Activated T-helper 1 cell treated with anti-CD3 and anti-CD28 coated beads, Interleukin-12 subunit alpha, Interleukin-12 subunit beta, Interleukin-2, Interleukin-4 antibody, amounts not matched to agents 30 ng/mL and 10 ng/mL and 1 ng/mL, durations not matched to agents 14 hours and 24 hours and 36 hours (primary cell): ENCODE measurements at places on chromosomes 11 and 22.

GRCh38 chr11:116931206-116931953 lies 94.0 kb upstream of the APOA1 start:
- DNase-seq: peak; percentile 41
- peak overlapping the region; percentile 74 for H3K4me3 ChIP-seq
- peak overlapping the region; percentile 90 for H3K27ac ChIP-seq
- peaks cover 18% of the 10 kb centered on the region for H3K36me3 ChIP-seq

- no peak overlapping the region for H3K27ac ChIP-seq
- peaks cover 11% of the 10 kb centered on the region for H3K27me3 ChIP-seq
- H3K4me1 ChIP-seq: no peaks in the 10 kb centered on the region
- no peak for DNase-seq
- no peaks in the 10 kb centered on the region for H3K36me3 ChIP-seq
Observed at GRCh38 chr11:123718063-123718462, 23.4 kb downstream of the ZNF202 start.

GRCh38 chr11:58958500-58958899 lies 19.2 kb downstream of the GLYATL1 start:
- DNase-seq: no peak
- no peaks in the 10 kb centered on the region for H3K36me3 ChIP-seq
- peaks cover 3% of the 10 kb centered on the region for H3K27me3 ChIP-seq
- no peak overlapping the region for H3K27ac ChIP-seq
- H3K4me3 ChIP-seq: no peak overlapping the region
- peaks cover 5% of the 10 kb centered on the region for H3K4me1 ChIP-seq

DNA sequence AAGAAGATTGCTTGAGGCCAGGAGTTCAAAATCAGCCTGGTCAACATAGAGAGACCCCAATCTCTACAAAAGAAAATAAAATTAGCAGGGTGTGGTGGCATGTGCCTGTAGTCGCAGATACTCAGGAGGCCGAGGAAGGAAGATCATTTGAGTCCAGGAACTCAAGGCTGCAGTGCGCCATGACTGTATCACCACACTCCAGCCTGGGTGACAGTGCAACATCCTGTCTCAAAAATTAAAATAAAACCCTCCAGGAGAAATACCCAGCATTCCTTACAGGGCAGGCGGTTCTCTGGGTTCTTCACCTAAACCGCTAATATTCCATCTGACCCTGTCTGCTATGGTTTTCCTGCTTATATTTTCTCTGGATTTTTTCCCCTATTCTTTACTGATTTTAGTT lies 13.5 kb downstream of the TCF20 start:
- no peak overlapping the region for H3K4me3 ChIP-seq
- H3K4me1 ChIP-seq: peaks cover 56% of the 10 kb centered on the region

DNA sequence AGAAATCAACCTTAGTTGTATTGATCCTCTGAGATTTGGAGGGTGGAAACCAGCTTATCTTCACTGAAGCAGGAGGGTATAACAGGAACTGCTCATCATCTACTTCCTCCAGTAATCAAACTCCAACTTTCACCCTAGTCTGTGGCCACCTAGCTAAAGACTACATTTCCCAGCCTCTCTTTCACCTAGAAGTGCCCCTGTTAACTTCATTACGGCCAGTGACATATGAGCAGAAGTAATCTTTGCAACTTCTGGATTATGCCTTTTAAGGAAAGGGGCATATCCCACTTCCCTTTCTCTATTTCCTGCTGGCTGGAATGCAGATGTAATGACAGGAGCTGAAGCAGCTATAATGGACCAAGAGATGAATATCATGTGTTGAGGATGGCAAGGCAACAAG lies 7.6 kb upstream of the VPS37C start:
- no peak for DNase-seq
- peaks cover 6% of the 10 kb centered on the region for H3K36me3 ChIP-seq

DNA sequence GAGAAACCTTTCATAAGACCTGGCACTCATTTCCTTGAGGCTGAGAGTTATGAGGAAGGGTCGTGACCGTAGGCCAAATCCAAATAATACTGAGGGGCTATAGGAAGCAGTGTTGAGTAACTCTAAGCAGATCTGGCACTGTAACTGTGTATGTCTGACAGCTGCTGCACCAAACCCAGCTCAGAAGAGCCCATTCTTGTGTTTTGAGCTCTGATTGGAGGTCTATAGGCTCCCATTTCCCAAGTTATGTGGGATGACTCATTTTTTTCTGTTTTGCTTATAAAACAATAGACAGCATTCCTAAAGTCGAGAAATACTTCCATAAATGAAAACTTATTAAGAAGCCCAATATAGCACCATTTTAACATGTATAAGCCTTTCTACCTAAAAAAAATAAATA lies 645.8 kb downstream of the DLG2 start:
- no peak overlapping the region for H3K4me3 ChIP-seq
- no peaks in the 10 kb centered on the region for H3K4me1 ChIP-seq
- H3K36me3 ChIP-seq: no peaks in the 10 kb centered on the region
- H3K27ac ChIP-seq: no peak overlapping the region
- H3K27me3 ChIP-seq: no peaks in the 10 kb centered on the region

DNA sequence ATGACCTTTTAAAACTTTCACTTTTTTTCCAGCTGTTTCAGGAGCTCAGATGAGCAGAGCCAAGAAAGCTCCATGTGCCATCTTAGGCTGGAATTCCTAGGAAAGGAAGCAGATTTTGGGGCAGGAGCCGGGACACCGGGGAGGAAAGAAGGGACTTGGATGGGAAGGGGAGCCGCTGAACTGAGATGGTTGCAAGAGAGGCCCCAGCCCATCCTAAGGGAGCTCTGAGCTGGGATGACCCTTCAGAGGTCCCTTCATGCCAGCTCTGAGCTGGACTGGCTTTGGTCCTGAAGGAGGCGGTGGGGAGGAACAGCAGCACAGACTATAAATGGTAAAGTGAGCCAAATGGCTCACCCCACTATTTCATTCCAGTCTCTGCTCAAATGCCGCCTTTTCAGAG lies 55.2 kb upstream of the SLC22A12 start:
- no peaks in the 10 kb centered on the region for H3K36me3 ChIP-seq
- no peak overlapping the region for H3K27ac ChIP-seq
- peaks cover 24% of the 10 kb centered on the region for H3K27me3 ChIP-seq
- no peak overlapping the region for H3K4me3 ChIP-seq
- H3K4me1 ChIP-seq: no peaks in the 10 kb centered on the region

GRCh38 chr11:80163011-80163410 lies 722.2 kb upstream of the TENM4 start:
- no peak overlapping the region for H3K4me3 ChIP-seq
- no peaks in the 10 kb centered on the region for H3K27me3 ChIP-seq

DNA sequence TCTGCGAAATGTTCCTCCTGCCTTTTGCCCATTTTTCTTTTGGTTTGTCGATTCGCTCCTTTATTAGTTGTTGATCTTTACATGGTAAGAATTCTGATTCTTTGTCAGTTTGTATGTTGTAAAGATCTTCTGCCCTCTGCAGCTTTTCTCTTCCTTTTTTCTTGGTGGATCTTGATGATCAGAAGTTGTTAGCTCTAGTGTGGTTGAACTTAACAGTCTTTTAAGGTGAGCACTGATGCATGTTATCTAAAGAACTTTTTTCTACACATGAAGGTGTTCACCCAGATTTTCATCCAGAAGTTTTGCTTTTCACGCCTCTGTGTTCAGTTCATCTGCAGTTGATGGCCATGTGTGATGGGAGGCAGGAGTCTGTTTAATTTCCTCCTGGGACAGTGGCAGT lies 133.7 kb downstream of the TBC1D22A start:
- peaks cover 21% of the 10 kb centered on the region for H3K36me3 ChIP-seq
- no peaks in the 10 kb centered on the region for H3K4me1 ChIP-seq

DNA sequence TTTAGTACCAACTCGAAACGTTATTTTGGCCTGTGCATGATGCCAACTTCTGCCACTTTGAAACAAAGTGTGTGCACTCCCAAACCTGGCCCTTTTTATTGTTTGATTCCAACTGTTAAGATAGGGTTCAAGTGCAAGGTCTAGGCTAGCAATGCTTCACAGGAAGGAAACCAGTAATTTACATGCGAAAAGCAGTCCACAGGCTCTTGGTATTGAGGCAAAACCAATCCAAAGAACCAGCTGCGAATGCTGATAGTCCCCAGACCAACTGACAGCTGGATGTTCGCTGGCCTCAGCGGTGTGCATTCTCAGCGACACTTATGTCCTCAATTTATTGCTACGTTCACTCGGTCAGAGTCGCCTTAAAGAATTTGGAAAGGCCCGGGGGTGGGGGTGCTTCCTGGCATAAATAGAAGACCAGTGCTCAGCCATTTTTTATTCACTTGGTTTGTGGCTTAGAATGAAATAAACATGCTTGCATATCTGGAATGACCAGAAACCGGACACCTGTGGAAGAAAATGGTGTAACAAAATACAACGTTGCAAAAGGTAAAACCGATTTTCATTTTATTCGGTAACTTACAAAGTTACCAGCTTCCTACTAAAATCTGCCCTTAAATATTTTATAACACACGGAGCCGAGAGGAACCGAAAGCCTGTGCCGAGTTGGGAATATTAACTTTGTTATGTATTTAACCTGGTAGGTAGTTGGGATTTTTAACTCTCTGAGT lies 1.6 kb downstream of the CPT1A start:
- H3K27ac ChIP-seq: peak overlapping the region; percentile 73
- H3K4me3 ChIP-seq: peak overlapping the region; percentile 70
- peaks cover 50% of the 10 kb centered on the region for H3K4me1 ChIP-seq
- H3K27me3 ChIP-seq: peaks cover 10% of the 10 kb centered on the region
- H3K36me3 ChIP-seq: peaks cover 2% of the 10 kb centered on the region
- no peak for DNase-seq

DNA sequence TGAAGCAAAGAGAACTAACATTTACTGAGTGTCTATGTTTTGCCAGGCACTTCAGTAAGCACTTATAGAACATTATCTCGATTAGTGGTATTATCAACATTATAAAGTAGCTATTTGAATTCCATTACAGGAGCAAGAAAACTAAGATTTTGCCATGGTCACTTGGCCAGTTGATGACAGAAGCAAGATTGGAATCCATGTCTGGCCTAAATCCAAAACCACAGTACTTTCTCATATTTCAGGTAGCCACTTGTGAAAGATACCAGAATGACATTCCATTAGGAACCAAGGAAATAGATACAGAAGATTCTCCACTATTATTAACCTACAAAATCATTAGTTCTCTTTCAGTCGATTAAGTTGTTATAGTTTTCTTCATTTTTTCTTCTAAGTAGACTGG lies 691.0 kb upstream of the API5 start:
- no peak for DNase-seq
- no peaks in the 10 kb centered on the region for H3K36me3 ChIP-seq
- no peaks in the 10 kb centered on the region for H3K4me1 ChIP-seq
- no peak overlapping the region for H3K4me3 ChIP-seq
- no peak overlapping the region for H3K27ac ChIP-seq

DNA sequence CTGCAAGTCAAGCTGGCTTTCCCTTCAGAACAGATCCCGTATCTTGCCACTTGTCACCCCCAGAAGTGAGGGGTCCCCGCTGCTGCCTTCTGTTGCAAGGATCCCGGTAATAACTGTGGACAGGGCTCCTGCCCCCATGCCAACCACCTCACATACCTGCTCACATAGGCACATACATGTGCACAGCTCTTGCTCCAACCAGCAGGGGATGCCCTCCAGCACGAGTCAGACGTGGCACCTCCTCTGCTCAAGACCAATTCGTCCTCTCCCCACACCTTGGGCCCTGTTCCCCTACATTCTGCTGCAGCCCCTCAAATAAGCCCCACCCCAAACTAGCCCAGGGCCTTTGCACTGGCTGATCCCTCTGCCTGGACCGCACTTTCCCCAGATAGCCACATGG lies 163.3 kb downstream of the CRYBB2 start:
- peaks cover 32% of the 10 kb centered on the region for H3K4me1 ChIP-seq
- no peak overlapping the region for H3K4me3 ChIP-seq
- H3K27ac ChIP-seq: no peak overlapping the region
- DNase-seq: no peak

GRCh38 chr11:105673089-105673488 lies 63.2 kb downstream of the GRIA4 start:
- H3K27me3 ChIP-seq: no peaks in the 10 kb centered on the region
- DNase-seq: no peak
- no peak overlapping the region for H3K4me3 ChIP-seq
- no peak overlapping the region for H3K27ac ChIP-seq
- no peaks in the 10 kb centered on the region for H3K36me3 ChIP-seq

DNA sequence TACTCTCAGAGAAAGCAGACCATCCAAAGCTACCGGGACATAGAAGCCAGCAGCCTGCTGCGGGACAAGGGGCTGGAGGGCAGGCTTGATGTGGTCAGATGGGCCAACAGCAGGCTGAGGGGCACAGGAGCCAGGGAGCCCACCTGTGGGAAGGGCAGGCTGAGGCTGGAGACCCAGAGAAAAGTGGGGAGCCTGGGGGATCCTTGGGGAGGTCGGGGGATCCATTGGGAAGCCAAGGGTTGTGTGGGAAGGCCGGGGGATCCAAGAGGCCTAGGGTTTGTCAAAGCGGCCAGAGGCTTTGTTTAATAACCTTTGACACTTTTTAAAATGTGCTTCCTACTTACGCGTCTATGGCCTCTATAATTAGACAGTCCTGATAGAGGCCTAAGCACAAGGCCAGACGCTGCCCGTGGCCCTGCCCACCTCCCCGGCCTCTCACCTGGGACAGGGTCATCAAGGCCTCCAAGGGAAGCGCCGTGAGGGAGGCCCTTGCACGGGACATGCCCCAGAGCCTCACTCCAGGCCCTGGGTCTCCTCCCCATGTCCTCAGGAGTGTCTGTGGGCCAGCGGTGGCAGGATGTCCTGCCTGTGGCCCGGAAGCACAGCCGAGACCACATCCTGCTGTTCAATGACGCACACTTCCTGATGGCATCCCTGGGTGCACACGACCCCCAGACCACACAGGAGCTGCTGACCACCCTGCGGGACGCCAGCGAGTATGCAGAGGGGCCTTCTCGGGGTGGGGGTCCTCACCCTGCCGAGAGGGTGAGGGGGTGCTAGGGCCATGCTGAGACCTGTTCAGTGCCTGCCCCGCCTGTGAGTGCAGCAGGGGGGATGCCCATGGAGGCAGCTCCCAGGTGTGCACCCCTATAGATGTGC lies 8.6 kb upstream of the GTSE1 start:
- H3K36me3 ChIP-seq: peaks cover 33% of the 10 kb centered on the region
- no peaks in the 10 kb centered on the region for H3K27me3 ChIP-seq
- peak; percentile 15 for DNase-seq
- peak overlapping the region; percentile 79 for H3K4me3 ChIP-seq
- H3K4me1 ChIP-seq: peaks cover 12% of the 10 kb centered on the region

DNA sequence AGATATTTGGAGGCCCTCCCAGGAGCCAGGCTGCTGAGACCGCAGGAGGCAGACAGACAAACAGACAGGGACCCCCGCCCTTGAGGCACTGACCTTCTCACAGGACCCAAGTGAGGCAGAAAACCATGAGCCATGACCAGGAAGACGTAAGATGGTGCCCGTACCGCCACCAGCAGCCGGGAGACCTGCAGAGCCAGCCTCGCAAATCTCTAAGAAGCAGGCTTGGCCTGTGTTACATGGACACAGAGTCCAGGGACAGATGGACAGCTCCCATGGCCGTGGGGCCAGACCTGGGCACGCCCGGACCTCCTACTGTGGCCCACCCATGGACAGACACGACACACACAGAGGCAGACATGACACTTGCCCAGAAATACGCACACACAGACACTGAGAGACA lies 30.7 kb upstream of the TOLLIP start:
- H3K27me3 ChIP-seq: peaks cover 9% of the 10 kb centered on the region
- H3K27ac ChIP-seq: no peak overlapping the region
- peaks cover 8% of the 10 kb centered on the region for H3K4me1 ChIP-seq
- H3K36me3 ChIP-seq: no peaks in the 10 kb centered on the region
- no peak for DNase-seq
- no peak overlapping the region for H3K4me3 ChIP-seq
